ENCODE measurements at places on chromosomes 4 and X.

GRCh38 chr4:47526281-47526680, 41.2 kb downstream of the ATP10D start:
- DNase-seq, result no peak

- no peak for DNase-seq
Measured at GRCh38 chr4:15703439-15703838, 574 bp downstream of the BST1 start.

- DNase-seq, result no peak
Measured at GRCh38 chr4:2090642-2091041, 31.5 kb downstream of the NAT8L start.

DNA sequence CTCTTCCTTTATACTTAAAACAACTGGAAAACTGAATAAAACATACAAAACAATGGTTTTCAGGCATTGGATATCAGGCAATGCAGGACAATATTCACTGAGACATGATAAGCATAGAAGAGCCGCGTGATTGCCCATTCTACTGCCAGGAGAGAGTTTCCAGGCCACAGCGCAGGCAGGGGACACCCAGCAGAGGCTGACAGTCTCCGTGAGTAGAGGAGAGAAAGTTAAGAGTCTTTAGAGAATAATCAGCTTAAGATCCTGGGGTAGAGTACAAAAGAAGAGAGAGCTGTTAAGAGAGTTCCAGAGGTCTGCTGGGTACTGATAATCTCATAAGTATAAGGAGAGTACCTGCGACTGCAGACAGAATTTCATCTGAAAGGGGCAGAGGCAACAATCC, 18.4 kb upstream of the FRAS1 start:
- no peak for DNase-seq

DNA sequence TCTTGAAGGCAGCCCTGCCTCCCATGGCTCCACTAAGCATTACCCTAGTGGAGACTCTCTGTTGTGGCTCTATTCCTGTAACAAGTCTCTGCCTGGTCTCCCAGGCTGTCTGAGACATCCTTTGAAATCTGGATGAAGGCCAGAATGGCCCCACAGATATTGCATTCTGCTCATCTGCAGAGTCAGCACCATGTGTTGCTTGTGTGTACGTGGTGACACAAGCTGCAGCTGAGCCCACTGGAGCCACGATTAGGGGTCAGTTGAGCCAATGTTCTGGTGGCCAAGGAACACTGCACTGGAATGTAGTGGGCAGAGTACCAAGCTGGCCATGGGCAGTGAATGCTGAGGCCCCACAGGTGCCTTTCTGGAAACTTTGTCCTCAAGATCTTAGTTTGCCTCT, 29.2 kb downstream of the GRID2 start:
- no peak for DNase-seq

- DNase-seq, result no peak
Measured at GRCh38 chrX:137354851-137355250, 211.1 kb upstream of the ZIC3 start.

- DNase-seq, result no peak
Measured at GRCh38 chr4:12692815-12693214, 791.3 kb downstream of the RAB28 start.

GRCh38 chr4:83629945-83630721, 94.2 kb downstream of the GPAT3 start:
- no peak for DNase-seq

DNA sequence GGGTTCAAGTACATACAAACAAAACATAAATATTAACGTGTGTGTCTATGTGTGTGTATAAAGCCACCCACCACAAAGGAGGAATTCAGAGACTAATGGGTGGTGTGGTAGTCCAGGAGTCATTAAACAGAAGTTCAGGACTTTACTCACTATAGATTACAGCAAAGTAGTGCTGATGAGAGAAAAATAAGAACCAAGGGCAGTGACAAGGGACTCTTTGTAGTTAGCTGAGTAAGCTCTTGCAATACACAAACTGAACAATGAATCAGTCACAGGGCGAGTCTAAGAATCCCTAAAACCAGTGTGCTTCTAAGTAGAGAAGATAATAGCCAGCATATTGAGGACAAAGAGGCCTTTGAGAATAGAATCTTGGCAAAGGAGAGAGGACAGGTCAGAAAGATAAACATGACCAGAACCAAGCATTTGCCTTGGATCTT, 232.4 kb downstream of the PPP3CA start:
- DNase-seq, result no peak

DNA sequence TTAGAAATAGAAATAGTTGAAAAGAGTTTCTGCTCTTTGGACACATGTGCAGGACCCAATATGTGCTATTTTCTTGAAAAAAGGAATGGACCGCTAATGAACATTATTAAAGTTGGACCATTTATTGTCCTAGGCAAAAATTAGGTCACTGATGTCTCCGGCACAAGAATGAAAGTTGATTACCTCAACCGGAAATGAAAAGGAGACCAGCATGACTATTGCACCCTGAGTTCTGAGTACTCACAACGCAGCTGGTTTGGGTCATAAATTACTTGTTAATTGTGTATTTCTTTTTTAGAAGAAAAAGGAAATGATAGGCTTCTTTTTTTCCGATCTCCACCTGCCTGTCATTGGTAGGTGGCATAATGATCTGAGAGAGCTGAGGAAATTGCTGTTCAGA, 232.7 kb downstream of the ARHGAP24 start:
- no peak for DNase-seq

GRCh38 chrX:76802708-76803107, 375.2 kb downstream of the MAGEE1 start:
- no peak for DNase-seq

- peak; percentile 28 for DNase-seq
Measured at GRCh38 chrX:153474718-153475117, 4.3 kb upstream of the HAUS7 start.

DNA sequence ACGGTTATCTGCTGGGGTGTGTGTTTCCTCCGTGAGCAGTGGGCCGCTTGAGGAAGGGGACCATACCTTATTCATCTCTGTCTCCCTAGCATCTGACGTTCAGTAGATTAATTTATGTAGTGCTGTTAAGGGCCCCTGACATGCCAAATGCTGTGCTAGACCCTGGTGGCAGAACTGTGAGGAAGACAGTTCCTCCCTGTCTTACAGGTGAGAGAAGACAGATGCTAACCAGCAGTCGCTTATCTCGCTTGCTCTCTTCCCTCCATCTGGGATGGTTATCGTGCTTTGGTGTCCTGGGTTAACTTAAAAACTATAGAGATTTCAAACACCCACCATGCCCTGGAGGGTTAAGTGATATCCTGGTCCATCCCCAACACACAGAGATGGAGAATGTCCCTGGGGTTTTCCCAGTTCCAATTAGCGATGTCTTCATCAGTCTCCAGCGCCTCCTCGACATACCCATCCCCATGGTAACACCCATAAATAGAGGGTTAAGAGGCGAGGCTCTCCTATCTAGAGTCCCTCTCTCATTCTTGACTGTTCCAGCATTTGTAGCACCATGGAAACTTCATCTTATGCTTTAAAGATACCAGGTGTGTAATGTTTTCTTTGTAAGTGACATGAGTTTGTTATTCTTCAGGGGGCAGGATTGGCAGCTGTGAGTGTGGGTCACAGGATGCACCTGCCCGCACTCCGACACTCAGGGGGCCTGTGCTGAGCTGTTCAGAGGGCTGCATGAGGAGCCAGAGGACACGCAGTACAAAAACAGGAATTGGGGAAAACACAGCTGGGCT, 135.2 kb downstream of the STK32B start:
- DNase-seq, result no peak

- no peak for DNase-seq
Measured at GRCh38 chr4:86356425-86357210, 3.2 kb downstream of the MAPK10 start.

- DNase-seq, result no peak
Measured at GRCh38 chr4:138190452-138190858, 51.7 kb downstream of the SLC7A11 start.

GRCh38 chr4:167233685-167234315, 494 bp downstream of the SPOCK3 start:
- no peak for DNase-seq

DNA sequence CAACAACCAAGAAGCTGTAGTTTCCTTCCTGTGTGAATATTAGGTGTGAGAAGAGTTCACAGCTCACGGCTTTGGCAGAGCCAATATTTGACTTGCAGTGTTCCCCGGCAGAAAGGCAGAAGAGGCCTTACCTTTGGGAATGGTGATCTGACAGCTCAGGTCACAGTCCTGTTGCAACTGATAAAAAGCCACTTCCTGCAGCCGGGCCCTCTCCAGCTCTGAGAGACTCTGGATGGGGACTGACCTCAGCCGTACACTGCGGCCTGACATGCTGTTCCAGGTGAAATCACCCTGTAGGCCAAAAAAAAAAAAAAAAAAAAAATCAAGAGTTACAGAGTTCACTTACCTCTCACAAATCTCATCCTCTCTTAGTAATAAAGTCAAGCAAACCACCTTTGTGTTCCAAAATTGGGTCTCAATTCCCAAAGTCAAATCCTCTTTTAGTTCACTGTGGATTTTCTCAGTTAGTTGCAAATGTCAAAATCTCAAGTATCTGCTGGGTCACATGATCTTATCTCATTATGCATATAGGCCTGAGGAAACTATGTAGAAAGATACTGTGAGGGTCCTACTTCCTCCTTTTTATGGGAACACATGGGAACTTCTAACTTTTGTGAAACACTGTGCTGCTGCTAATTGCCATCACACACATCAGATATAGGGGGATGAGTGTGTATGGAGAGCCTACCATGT, 38.6 kb upstream of the AMELX start:
- DNase-seq, result no peak

GRCh38 chr4:164815711-164816110, 61.3 kb upstream of the APELA start:
- DNase-seq, result no peak

GRCh38 chr4:104500442-104500841, 5.7 kb upstream of the CXXC4 start:
- DNase-seq, result no peak

DNA sequence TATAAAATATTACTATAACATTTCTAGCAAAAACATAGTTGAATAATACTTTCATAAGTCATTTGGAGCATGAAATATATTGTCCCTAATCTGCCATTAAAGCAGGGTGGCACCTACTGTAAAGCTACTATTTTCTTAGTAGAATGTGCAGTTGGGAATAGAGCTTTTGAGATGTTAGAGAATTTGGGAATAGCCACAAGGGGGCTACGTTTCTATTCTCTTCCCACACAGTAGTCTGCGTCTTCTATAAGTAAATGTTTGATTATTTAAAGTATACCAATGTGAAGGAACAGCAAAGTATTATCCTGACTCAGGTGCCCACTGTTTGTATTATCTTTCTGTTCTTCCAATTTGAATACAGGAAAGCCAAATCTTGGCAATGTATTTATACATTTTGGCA, 323.2 kb upstream of the GIMD1 start:
- no peak for DNase-seq

DNA sequence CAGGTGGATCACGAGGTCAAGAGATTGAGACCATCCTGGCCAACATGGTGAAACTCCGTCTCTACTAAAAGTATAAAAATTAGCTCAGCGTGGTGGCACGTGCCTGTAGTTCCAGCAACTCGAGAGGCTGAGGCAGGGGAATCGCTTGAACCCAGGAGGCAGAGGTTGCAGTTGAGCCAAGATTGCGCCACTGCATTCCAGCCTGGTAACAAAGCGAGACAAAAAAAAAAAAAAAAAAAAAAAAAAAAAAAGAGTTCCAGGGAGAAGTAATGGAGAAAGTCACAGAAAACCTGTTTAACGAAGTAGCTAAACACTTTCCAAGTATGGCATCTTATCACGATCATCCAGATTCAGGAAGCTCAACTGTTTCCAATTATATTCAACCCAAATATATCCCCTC, 10.9 kb downstream of the KLHL4 start:
- no peak for DNase-seq

DNA sequence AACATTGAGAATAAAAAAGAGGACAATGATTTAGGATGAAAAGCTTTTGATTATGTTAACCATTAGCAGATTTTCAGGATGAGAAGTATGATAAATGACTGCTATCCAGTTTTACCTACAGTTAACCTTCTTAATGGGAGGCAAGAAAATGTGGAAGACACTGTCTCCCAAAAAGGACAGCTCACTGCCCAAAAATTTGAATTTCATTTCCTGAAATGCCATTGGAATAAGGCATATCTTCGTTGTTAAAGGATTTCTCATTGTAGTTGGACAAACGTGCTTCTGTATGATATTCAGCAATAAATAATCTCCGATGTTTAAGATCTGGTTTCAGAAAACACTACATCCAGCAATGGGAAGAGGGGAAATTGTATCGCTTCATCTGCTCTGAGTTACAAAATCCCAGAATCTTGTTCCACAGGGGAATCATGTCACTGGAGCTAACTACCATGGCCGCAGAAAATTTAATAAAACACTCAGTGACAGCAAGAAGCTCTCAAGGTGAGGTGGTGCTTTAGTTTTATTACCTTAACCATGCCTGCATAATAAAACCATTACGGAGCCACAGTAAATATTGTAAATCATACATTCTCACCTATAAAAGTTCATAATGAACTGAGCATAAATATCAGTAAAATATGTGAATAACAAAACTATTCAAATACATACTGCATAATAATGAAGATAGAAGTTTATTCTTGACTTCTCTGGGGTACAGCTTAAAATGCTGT, 552.3 kb downstream of the PCDH7 start:
- DNase-seq, result no peak

- peak; percentile 32 for DNase-seq
Measured at GRCh38 chr4:83356899-83357661, 22.4 kb upstream of the HPSE start.

GRCh38 chr4:150385606-150386005, 196.3 kb upstream of the MAB21L2 start:
- no peak for DNase-seq

GRCh38 chrX:152902502-152902820, 4.6 kb downstream of the ZNF185 start:
- DNase-seq, result no peak

GRCh38 chr4:2843941-2844584, 419 bp downstream of the ADD1 start:
- DNase-seq, result peak; percentile 22

DNA sequence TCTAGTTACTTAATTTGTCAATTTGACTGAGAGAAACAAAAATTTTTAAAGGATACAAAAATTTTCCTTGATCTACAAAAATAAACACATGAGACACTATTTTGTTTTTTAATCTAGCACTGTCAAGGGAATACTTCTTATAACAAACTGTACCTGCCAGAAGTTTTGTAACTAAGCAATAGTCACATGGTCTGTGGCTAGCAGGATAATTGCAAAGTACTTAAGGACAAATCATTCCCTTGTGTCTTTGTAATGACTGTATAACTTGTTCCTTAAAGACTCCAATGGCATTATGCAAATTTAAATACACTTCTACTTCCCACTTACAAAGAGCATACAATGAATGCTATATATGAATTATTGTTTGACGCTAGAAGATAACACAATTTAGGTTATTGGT, 25.1 kb upstream of the ANK2 start:
- DNase-seq, result no peak

GRCh38 chr4:8316251-8316771, 46.8 kb downstream of the HTRA3 start:
- no peak for DNase-seq

GRCh38 chr4:189765736-189766135, 174.9 kb upstream of the FRG1 start:
- DNase-seq, result no peak

GRCh38 chrX:116618546-116618945, 155.8 kb upstream of the CT83 start:
- no peak for DNase-seq
